ENCODE measurements at places on chromosomes 2 and 18.

DNA sequence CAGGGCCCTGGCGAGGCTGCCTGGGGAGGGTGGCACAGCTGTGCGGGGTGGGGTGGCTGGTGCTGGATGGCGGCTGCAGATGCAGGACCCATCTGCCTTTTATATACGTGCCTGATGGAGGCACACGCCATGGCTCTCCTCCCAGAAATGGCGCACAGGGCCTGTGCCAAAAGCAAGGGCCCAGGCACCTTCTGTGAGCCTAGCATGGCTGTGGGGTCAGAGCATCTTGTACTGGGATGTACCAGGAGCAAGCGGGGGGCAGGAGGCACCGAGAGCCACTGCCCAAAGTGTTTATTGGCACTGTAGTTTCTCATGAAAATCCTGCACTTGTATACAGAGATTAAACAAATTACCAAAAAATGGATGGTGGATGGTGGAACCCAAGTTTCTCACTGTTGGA, 724.1 kb downstream of the GALR1 start:
- no peak for DNase-seq

DNA sequence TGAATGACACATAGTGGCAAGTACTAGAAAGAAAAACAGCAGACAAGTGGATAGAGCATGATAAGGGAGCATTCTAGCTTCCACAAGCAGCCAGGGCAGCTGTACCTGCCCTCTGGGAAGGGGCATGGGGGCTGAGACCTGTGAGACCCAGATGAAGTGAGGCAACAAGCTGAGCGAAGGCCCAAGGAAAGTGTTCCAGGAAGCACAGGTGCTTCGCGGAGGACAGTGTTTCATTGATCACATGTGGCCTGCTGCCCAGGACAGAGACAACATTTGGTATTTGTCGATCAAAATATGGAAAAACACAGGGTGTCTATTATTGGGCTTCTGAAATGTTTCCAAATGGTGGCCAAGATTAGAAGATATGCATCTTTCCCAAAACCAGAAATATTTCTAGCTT, 149.1 kb downstream of the ZNF516 start:
- no peak for DNase-seq

DNA sequence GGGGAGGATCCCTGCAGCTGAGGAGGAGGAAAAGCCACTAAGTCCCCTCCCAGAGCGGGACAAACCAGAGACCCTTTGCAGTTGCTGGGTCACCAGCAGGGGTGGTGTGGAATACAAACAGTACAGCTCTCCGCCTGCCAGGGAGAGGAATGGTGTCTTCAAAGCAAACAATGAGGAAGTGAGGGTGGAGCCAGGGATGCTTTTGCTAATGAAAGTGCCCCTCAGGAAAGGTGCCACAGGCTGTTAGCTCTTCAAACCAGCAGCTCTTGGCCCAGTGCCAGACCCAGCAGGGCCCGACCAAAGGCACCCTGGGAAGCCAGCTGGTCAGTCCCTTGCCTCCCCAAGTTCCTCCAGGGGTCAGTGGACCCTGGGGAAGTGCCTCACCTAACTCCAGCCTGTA, 102.8 kb downstream of the HIBCH start:
- DNase-seq = no peak

GRCh38 chr18:46278481-46279465, 174.6 kb downstream of the HAUS1 start:
- DNase-seq = no peak

DNA sequence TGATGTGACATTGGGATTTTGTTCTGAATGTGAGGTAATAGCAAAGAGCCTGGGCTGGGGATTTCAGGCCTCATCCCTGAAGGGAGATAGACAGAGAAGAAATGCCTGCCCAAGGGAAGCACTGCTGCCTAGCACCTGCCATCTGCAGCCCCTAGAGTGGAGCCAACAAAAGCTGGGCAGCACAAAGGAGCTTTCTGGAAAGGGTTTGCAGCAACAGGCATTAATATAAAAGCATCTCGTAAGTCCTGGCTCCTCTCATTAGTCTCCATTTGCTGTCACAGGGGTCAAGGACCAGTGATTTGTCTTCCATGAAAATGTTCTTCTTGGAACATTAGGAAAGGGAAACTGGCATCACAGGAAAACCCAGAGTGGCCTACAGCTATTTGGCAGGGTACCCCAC, 157.2 kb upstream of the SLC14A2 start:
- no peak for DNase-seq

GRCh38 chr2:174901075-174901474, 104.1 kb downstream of the CHN1 start:
- no peak for DNase-seq

- no peak for DNase-seq
Observed at GRCh38 chr18:48893061-48893607, 57.6 kb downstream of the SMAD7 start.

GRCh38 chr18:12692206-12692605, 10.3 kb downstream of the CEP76 start:
- DNase-seq = no peak

- DNase-seq = no peak
Observed at GRCh38 chr18:35578481-35578880, 3.1 kb upstream of the GALNT1 start.

- DNase-seq = peak; percentile 3
Observed at GRCh38 chr18:3885209-3885792, 435.3 kb downstream of the TGIF1 start.

- no peak for DNase-seq
Observed at GRCh38 chr2:45945302-45945717, 293.8 kb downstream of the PRKCE start.

- no peak for DNase-seq
Observed at GRCh38 chr2:208369091-208369490, 37.5 kb upstream of the PTH2R start.

DNA sequence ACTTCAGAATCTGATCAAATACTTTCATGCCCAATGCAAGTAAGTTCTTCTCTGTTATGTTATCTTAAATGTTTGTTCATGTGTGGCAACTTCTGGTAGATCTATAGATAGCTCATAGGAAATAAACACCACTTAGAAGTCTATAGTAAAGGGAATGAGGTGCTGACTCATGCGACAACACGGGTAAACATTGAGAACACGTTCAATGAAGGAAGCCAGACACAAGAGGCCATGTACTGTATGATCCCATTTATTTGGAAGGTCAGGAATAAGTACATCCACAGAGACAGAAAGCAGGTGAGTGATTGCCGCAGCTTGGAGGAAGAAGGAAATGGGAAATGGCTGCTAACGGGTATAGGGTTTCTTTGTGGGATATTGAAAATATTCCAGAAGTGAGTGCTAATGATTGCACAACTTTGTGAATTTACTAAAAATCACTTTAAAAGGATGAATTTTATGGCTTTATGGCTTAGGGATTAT, 95.4 kb downstream of the ITGB1BP1 start:
- DNase-seq = no peak

DNA sequence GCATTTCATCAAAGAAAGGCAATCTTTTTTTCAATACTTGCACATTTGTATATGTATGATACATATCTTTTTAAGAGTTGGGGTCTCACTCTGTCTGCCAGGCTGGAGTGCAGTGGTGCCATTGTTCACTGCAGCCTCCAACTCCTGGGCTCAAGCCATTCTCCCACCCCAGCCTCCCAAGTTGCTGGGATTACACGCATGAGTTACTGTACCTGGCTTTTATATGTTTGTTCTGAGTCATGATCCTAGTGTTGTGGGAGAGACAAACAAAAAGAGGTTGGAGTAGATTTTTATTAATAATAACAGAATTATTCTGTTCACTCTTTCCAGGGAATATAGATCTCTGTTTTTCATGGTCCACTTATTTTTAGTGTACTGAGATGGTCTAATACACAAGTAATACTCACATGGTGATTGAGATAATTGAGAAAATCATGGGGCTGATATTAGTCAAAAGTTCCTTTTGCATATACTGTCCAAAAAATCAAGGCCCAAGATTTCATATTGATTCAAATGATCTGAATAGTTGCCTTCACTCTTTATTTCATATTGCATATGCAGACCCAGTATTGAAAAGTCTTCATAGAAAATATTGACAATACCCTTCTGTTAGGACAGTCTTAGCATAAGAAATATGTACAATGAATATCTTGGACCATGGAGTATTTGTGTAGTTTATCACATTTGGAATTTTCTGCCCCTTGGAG, 138.3 kb downstream of the FMNL2 start:
- no peak for DNase-seq

DNA sequence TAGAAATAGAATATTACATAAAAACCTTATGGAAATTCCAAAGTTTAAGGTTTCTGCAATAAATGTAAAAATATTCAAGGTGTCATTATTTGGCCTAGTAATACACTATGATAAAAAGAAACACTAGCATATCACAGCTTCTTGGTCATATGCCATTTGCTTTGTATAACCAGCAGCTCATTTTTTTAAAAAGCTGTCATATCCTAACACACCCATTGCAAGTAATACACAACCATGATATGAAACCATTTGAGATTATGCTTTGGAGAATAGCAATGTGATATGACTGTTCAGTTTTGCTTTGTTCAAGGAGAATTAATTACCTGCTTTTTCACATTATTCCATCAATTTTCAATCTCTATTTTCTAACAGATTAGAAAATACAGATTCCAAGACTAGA, 149.0 kb downstream of the IKZF2 start:
- no peak for DNase-seq

- DNase-seq = no peak
Observed at GRCh38 chr2:14428056-14428455, 204.5 kb upstream of the LRATD1 start.

GRCh38 chr2:218861645-218862318, 2.2 kb downstream of the WNT6 start:
- DNase-seq = no peak

DNA sequence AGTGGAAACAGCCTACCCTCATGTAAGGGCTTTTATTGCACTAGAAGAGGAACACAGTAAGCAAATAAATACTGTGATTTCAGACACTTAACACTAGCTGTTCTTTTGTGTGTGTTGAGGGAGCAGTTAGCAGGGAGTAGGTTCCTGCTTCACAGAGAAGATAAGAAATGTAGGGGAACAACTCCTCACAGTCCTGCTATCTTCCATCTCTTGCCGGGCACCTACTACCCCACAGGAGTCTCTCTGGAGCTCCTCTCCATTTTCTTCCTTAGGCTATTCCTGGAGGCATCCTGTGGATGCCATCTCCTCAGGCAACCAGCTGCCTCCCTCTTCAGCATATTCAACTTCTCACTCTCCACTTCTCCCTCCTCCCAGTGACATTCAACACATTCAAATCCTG, 145.0 kb downstream of the SRBD1 start:
- no peak for DNase-seq

- DNase-seq = peak; percentile 23
Observed at GRCh38 chr2:130391058-130391871, 35.4 kb downstream of the PTPN18 start.

DNA sequence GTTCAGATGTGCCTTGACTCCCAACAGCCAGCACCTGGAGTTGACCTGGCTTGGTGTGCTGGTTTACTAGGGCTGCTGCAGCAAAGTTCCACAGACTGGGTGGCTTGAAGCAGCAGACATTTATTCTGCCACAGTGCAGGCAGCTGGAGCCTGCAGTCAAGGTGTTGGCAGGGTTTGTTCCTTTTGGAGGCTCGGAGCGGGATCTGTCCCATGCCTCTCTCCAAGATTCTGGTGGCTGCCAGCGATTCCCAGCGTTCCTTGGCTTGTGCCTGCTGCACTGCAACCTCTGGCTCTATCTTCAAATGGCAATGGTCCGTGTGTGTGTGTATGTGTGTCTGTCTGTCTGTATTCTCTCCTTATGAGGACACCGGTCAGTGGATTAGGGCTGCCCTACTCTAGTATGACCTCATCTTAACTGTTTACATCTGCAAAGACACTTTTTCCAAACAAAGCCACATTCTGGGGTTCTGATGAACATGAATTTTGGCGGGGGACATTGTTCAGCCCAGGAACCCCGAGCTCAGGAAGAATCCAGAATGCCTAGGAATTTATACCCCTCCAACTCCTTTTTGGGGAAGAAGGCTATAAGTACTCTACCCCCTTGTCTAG, 44.7 kb upstream of the TMEM131 start:
- DNase-seq = no peak

GRCh38 chr2:66845307-66845706, 410.4 kb downstream of the MEIS1 start:
- DNase-seq = no peak

GRCh38 chr2:211744379-211744778, 794.2 kb downstream of the ERBB4 start:
- no peak for DNase-seq

Data from SW 1271 (cell line).